ENCODE measurements at places on chromosomes 3 and 15. TPM values are rescaled to one million over a fixed set of nuclear protein-coding genes. Genes with fewer than 3 reads are reported as not detected.

DNA sequence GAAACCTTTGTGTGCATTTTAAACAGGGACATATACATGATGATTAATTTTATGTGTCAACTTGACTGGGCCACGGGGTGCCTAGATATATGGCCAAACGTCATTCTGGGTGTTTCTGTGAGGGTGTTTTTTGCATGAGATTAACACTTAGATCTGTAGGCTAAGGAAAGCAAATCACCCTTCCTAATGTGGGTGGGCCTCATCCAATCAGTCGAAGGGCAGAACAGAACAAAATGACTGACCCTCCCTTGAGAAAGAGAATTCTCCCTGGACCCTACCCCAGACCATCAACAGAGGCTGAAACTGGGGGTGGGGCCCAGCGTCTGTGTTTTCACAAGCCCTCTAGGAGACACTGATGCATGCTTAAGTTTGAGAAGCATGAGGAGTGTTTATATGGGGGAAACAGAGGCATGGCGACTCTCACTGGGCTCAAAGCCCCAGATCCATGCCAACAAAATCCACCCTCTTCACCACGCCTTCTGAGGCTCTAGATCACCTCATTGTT, 56.2 kb downstream of the ITGA11 start:
- DNase-seq: no peak

GRCh38 chr3:37968813-37969595, 21.6 kb upstream of the VILL start:
- no peak for DNase-seq

DNA sequence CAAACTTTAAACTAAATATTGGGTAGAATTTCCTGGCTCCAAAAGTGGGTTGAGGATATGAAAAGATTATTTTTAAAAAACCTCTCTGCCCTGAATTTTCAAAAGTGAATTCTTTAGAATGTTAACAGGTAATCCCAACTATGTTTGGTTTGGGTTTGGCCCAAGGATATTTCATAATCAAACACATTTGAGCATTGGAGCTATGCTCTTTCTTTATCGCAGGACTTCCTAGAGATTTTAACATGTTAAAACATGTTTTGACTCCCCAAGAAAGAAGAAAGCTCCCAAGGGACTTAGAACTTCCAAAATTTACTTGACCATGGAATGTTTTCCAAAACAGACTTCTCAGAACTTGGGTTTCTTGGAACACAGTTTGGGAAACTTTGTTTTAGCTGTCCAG, 75.6 kb upstream of the SYNPR start:
- no peak for DNase-seq

- DNase-seq: no peak
These were observed 36.1 kb downstream of the GOLGA6A start for GRCh38 chr15:74046275-74046674.

Gene PCOLCE2
- 4.9 TPM for polyA plus RNA-seq

Gene NEK10
- 2.3 TPM for polyA plus RNA-seq

Gene UBE2Q2
- polyA plus RNA-seq: 54.3 TPM

Gene STAC
- polyA plus RNA-seq: 5.3 TPM

Gene GHSR
- not detected for polyA plus RNA-seq

Gene FEZF2
- polyA plus RNA-seq: not detected

Gene ULK4
- 5.1 TPM for polyA plus RNA-seq
